ENCODE measurements at places on chromosomes 3 and 15.

DNA sequence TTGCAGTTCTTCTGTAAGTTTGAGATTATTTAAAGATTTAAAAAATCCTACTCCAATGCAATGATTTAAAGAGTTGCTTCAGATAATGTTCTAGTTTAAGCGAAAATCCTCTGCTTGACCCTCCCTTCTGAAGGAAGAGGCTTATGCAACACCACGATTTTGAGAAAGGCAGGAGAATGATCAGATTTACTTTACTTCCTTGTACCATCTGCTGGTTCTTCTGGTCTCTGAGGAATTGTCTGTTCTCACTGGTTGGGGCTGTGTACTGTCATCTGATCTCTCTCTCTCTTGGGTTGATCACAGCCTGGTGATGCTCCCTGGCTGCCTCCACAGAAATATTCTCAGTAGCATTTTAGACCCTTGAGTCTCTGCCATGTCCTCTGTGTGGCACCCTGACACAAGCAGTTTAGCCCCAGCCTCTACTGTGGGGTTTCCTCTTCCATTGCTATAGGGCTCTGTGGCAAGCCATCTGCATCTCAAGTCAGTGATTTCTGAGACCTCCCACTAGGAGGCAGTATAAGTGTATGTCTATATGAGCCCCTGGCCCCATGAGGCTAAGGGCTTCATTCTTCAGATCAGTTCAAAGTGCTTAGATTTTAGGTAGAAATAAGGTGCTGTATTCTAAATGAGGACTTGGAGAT lies 50.8 kb upstream of the PLAAT1 start:
- H3K27ac ChIP-seq = no peak overlapping the region
- no peaks in the 10 kb centered on the region for H3K4me1 ChIP-seq
- no peak for DNase-seq
- H3K27me3 ChIP-seq = no peaks in the 10 kb centered on the region
- H3K36me3 ChIP-seq = no peaks in the 10 kb centered on the region

- DNase-seq = peak; percentile 39
- H3K27ac ChIP-seq = peak overlapping the region; percentile 79
Observed at GRCh38 chr15:78212008-78212407, 22.4 kb downstream of the ACSBG1 start.

DNA sequence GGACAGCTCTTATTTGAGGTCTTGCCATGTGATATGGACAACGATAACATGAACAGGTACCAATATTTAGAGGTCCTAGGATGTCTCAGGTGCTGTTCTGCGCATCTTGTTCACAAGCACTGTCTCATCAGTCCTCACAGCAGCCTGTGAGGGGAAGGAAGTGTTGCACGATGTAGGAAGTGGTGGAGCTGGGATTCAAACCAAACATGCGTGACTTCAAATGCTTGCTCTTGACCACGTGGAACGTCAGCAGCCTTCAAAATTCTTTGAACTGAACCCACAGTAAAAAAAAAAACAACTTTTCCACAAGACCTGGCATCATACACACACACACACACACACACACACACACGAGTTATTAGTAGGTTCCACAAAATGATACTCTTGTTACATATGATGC lies 153.4 kb upstream of the SMAD3 start:
- H3K36me3 ChIP-seq = no peaks in the 10 kb centered on the region
- H3K27ac ChIP-seq = no peak overlapping the region
- H3K27me3 ChIP-seq = no peaks in the 10 kb centered on the region
- DNase-seq = peak; percentile 62
- peaks cover 21% of the 10 kb centered on the region for H3K4me1 ChIP-seq

DNA sequence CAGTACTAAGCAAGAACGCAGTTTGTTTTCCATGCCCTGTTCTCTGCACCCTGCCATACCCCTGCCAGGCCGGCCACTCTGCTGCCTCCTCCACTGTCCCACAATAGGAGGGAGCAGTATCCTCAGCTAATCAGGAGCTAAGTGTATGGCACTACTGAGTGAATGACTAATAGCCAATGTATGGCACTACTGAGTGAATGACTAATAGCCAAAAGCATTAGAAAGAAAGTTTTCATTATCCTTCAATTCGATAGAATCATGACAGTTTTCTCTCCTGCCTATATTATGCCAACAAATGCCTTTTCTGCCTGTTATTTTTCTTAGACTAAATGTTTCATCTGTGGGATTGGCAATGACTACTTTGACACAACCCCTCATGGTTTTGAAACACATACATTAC lies 107.5 kb upstream of the CHRM5 start:
- no peak overlapping the region for H3K4me3 ChIP-seq
- peaks cover 24% of the 10 kb centered on the region for H3K36me3 ChIP-seq
- no peak overlapping the region for H3K27ac ChIP-seq
- no peaks in the 10 kb centered on the region for H3K27me3 ChIP-seq
- no peak for DNase-seq
- H3K4me1 ChIP-seq = no peaks in the 10 kb centered on the region

DNA sequence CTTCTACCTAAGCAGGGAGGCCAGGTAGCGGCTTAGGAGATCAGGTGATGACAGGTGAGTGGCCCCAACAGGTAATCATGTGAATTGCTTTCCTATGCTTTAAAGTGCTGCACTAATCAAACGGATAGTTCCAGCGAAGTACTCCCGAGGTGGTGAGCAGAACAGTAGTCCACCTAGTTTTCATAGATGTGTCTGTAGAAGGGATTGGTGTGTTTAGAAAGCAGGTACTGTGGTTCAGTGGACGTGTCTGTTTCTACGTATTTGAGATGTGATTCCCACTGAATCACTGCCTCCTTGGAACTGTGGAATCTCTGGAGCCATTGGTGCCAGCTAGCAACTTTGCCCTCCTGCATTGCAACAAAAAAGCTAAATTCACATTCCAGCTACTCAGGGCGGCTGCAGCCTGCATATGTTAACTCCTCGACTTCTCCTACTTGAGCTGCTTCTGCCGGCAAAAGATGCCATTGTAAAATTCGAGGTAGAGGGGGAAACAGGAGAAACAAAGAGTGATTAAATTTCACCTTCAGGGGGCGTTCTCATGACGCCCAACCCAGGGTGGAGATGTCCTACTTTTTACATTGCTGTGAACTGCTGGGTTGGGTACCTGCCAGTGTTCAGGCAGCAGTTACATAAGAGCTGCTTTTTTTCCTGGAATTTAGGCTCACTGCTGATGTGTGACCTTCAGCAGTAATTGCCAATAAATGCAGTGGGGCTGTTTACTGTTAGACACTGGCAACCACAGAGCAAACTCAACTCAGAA lies 227.3 kb downstream of the ITPR1 start:
- no peaks in the 10 kb centered on the region for H3K36me3 ChIP-seq
- DNase-seq = no peak
- no peak overlapping the region for H3K4me3 ChIP-seq
- H3K27me3 ChIP-seq = no peaks in the 10 kb centered on the region
- H3K4me1 ChIP-seq = peaks cover 54% of the 10 kb centered on the region
- peak overlapping the region; percentile 71 for H3K27ac ChIP-seq

DNA sequence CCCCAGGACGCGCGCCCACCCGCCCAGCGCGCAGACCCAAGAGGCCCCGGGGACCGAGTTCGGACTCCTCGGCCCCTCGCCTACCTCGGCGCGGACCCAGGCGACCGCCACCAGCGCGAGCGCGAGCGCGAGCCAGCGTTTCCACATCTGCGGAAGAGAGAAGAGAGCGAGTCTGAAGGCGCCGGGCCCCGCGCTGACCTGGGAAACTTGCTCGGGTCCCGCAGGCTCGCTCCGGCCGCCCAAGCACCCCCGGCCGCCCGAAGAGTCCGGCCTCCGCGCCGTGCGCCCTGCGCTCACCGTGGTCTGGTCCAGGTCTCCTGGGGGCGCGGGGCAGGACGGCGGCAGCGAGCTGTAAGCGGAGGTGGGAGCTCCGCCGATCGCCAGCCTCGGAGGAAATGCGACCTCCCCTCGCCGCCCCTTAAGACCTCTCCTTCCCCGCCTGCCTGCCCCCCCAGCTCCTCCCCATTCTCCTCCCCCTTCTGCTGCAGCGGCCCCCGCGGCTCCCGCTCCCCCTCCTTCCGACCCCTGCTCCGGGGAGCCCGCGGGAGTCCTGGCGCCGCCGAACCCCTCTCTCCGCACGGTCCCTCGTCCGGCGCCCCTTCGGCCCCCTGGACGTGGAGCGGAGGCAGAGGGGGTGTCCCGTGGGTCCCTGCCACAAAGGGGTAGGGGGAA lies at the start of gene FSTL1:
Gene FSTL1, minus strand, starts transcription at position 393 of the 672 bp plus-strand sequence. Its CDS starts 246 bp downstream, at position 147.
- DNase-seq = peak; percentile 85
- H3K4me1 ChIP-seq = peaks cover 38% of the 10 kb centered on the region
- H3K36me3 ChIP-seq = no peaks in the 10 kb centered on the region
- no peaks in the 10 kb centered on the region for H3K27me3 ChIP-seq
